ENCODE measurements at places on chromosomes 3 and 15.

GRCh38 chr3:50525987-50526386 lies 22.6 kb upstream of the CACNA2D2 start:
- DNase-seq: peak; percentile 53

DNA sequence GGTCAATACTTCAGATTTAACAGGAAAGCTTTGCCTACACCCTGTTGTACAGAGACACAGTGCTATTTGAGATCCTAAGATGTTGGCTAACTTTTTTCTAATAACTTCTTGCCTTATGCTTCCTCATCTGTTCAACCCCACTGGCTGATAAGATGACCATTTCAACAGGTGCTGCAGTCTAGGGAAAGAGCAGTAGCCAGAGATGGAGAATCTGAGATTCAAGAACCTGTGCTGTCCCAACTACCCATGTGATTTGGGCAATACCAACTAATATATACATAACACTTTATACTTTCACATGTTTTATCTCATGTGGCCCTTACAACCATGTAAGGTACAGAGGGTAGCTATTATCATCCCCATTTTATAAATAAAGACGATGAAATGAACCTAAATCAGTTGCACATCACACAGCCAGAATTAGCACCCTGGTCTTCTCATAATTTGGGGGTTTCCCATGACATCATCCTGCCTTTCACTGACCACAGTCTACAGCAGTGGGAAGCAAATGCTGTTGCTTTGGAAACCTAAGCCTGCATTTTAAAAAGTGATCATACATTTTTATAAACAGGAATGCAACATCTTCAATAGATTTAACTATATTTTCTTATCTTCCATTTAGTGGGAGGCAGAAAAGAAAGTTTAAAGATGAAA lies 9.7 kb downstream of the TTC23 start:
- DNase-seq: no peak

DNA sequence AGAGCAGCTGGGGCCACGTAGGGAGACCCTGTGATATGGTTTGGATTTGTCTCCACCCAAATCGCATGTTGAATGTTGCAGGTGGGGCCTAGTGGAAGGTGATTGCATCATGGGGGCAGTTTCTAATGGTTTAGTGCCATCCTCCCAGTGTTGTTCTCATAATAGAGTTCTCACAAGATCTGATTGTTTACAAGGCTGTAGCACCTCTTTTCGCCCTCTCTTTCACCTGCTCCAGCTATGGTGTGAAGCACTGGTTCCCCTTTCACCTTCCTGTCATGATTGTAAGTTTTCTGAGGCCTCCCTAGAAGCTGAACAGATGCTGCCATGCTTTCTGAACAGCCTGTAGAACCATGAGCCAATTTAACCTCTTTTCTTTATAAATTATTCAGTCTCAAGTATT lies 198.9 kb upstream of the CBLB start:
- no peak for DNase-seq

GRCh38 chr15:80745888-80746287 lies 33.3 kb upstream of the CEMIP start:
- no peak for DNase-seq

DNA sequence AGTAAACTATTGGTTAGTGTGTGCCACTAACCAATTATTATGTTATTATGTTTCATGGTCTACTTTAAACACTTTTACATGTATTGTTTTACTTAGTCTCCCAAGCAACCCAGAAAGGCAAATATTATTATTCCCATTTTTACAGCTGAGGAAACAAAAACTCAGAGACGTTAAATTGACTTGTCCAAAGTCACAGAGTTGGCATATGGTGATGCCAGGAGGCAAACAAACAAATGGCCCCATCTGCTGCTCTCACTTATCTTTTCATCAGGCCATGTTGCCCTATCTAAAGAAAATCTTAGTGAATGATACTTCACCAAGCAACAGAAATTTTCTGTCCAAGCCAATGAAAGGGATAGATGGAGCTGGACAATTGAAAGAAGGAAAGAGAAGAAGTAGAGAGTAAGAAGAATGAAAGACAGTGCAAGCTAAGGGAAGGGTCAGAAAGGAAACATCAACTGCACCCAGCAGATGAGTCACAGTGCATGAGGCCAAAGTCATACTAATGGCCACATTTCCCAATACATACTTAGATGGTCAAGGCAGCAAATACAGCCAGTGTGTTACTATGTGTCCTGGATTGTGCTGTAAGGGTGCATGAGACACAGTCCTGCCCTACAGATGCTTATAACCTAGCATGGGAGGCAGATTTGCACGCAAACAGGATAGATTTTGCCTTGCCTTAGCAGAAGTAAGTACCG lies 266.9 kb downstream of the KCNMB2 start:
- no peak for DNase-seq

- peak; percentile 46 for DNase-seq
Measured at GRCh38 chr15:37098468-37099318, 1.7 kb downstream of the MEIS2 start.

GRCh38 chr15:78533331-78533730 lies 6.9 kb upstream of the PSMA4 start:
- DNase-seq: no peak

DNA sequence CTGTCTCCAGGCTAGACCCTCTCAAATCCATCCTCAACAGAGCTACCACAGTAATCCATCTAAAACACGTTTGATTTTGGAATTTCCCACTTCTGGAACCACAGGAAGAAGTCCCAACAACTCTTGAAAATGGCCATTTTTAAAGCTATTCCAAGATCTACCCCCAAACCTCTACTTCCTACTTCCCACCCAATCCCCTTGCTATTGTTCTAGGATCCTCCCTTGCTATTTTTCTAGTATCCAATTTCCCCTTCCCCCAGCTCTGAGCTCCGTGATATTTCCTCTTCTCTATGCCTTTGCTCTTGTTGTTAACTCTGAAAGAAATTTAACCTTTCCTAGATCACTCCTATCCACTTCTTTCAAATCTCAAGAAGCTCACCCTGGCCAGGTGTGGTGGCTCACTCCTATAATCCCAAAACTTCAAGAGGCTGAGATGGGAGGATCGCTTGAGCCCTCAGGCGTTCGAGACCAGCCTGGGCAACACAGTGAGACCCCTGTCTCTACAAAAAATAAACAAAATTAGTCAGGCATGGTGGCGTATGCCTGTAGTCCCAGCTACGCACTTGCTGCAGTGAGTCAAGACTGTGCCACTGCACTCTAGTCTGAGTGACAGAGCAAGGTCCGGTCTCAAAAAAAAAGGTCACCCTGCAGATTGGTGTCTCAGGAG lies 13.0 kb downstream of the UACA start:
- no peak for DNase-seq

DNA sequence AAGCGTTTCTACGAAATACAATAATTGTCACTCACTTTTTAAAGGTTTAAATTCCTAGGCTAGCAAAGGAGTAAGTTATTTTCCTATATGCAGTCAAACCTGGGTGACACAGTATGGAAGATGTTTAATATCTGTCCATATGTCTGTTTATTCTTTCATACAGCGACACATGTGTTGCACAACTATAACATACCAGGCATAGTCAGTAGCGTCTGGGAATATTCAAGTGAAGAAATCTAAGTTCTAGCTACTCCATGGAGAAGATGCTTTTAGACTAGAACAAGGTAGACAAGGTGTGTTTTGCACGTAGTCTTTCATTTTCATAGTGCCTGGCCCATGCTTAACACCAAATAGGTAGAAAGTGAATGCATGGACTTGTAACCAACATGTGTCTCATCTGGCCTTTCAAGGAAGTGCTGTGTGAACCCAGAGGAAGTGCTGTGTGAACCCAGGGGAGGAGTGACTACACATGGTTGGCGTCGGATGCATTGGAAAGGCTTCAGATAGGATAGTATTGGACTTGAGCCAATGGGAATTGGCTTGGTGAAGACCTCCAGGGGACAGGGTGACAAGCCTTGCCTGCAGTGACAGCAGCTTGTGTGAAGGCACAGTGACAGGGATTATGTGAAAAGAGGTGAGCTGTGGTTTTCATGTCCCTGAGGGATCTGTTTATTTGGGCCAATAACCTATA lies 267.0 kb downstream of the PTPRG start:
- DNase-seq: no peak

- no peak for DNase-seq
Measured at GRCh38 chr15:85580879-85581278, 200.5 kb downstream of the AKAP13 start.

DNA sequence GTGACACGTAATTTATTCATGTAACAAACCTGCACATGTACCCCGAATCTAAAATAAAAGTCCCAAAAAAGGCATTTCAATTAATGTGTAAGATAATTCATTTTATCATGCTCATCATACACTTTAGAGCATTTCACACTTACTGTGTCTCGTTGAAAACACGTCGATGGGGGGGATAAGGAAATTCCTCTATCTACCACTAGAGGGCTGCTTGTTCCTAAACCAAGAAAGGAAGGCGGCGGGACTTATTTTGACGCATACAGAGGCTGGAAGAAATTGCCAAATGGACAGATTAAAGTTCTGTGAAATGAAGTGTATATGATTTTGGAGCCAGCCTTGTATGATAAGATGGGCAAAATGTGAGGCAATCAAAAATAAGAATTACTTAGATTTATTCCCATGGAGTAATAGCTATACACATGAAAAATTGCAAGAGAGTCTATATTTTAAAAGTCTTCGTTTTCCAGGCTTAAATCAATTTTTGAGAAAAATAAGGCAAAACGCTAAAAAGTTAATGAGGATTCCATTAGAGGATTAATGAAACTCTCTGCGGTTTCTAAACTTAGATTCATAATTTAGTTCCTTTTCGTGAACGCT lies 346.8 kb downstream of the CNTN3 start:
- DNase-seq: peak; percentile 52

GRCh38 chr3:168582503-168582902 lies 486.8 kb upstream of the GOLIM4 start:
- DNase-seq: no peak

DNA sequence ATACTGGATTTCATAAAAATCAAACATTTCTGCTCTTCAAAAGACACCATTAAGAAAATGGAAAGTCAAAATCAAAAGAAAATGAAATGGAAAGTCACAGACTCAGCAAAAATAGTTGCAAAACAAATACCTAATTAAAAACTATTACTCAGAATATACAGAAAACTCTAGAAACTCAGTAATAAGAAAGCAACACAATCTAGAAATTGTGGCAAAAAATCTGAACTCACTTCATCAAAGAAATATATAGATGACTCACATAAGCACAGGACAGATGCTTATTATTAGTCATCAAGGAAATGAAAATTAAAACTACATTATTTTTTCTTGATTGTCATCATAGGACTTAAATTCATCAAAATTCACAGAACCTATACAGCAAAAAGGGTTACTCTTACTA lies 430.0 kb downstream of the SHQ1 start:
- peak; percentile 32 for DNase-seq

DNA sequence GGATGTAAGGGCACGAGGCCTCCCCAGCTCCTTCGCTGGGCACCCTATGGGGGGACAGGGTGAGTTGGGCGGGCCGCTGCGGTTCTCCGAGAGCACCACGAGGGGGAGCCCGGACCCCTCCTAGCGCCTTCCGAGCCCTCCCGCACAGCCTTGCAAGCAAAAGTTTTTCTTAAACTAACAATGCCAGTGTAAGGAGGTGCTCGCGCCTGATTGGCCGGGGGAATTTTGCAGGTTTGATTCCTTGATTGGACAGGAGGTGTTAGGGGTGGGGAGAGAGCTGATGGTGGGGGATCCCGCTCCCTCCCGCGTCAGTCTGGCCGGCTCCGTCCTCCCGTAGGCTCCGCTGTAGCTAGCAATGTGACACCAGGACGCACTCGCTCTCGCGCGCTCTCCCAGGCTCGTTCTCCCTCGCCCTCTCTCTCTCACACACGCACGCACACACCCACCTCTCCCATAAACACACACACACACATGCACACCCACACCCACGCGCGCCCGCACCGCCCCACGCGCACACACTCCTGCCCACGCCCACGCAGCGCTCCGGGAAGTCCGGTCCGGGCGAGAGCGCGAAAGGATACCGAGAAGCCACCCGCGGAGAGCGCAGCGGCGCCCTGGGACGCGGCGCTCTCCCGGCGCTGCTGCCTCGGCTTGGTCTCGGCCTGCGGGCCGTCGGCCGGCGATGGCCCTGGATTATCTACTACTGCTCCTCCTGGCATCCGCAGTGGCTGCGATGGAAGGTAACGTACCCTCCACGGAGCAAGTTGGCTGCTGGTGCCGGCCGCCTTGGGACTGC lies at the start of gene EPHB1:
Gene EPHB1 (plus strand): TSS at position 311 of the 796 bp plus-strand sequence.
- peak; percentile 79 for DNase-seq

DNA sequence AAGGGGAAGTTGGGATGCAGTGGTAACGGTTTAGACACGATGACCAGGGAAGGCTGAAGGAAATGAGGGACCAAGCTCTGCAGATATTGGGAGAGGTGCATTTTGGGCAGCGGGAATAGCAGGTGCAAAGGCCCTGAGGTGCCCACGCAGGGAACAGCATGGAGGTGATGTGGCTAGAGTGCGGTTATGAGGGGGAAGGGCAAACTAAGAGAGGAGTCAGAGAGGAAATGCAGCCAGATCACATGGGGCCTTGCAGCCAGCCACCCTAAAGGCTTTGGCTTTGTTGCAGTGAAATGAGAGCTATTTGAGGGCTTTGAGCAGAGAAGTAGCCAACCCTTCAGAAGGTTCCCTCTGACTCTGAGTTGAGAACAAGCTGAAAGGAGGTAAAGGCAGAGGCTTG lies 2.6 kb downstream of the SPATA12 start:
- DNase-seq: no peak
